Activated CD4-positive, alpha-beta T cell treated with anti-CD3 and anti-CD28 coated beads, Interleukin-2, amount 10 ng/mL, durations not matched to agents 7 days and 5 days (primary cell): ENCODE measurements at places on chromosomes 11 and 22.

DNA sequence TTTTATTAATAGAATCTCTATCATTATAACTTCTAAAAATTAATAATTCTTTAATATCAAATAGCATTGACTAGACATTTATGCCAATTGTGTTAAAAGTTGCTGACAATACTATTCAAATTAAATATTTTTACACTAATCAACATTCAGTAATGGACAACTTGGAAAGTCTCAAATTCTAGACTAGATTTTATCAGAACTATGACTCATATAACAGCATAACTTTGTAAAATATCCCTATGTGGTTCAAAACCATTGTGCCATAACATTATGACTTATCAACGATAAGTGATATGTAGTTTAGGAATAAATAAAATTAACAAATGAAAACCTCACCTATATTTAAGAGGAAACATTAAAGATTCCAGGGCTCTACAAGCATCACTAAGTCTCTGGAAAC lies 291.8 kb downstream of the SBF2 start:
- H3K27me3 ChIP-seq: no peaks in the 10 kb centered on the region
- no peaks in the 10 kb centered on the region for H3K36me3 ChIP-seq
- H3K4me3 ChIP-seq: no peak overlapping the region
- no peak overlapping the region for H3K27ac ChIP-seq
- DNase-seq: no peak

DNA sequence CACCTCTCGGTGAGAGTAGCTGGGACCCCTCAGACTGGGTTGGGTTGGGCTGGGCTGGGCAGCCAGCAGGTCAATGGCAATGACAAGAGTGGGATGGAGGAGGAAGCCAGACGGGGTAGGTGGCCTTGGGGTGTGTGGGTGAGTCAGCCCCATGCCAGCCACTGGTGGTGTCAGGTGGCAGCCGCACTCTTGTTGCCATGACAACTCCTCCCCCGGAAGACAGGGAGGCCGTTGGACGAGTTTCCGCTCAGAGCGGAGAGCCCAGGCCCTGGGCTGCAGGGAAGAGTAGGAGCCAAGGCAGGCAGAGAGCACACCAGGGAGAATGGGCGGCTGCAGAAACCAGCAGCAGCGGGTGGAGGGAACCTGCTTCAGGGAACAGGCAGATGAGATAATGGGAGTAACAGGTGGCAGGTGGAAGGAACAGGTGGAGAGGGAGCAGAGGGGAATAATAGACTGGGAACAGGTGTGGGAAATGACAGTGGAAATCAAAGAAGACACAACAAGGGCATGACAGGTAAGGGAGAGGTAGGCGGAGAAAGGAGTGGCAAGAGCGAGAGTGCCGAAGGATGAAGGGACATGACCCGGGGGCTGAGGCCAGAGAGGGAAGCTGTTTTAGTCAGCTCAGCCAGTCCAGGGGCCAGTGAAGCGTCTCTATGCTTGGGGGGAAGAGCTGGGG lies 8.7 kb downstream of the SPTBN2 start:
- peak overlapping the region; percentile 52 for H3K27ac ChIP-seq
- H3K4me3 ChIP-seq: peak overlapping the region; percentile 26
- DNase-seq: peak; percentile 60
- peaks cover 16% of the 10 kb centered on the region for H3K4me1 ChIP-seq
- no peaks in the 10 kb centered on the region for H3K36me3 ChIP-seq

DNA sequence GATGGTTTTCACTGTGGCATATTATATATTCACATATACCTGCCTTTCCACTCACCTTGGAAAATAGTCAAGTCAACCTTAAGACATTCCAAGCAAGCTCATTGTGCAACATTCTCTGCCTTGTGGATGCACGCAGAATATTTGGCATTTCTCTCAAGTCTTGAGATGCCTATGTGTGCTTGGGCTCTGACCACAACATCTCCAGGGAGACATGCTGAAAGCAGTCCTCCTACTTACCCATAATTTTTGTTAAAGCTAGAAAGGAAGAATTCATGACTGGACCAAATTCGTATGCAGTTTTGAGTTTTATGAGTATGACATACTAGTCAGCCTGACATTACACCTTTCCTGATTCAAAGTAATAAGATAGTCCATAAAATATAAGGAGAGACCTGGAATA lies 684.0 kb downstream of the OPCML start:
- H3K36me3 ChIP-seq: no peaks in the 10 kb centered on the region
- no peak for DNase-seq
- no peaks in the 10 kb centered on the region for H3K4me1 ChIP-seq
- H3K27ac ChIP-seq: no peak overlapping the region

- DNase-seq: no peak
- no peak overlapping the region for H3K4me3 ChIP-seq
- peak overlapping the region; percentile 82 for H3K27ac ChIP-seq
- H3K36me3 ChIP-seq: no peaks in the 10 kb centered on the region
Observed at GRCh38 chr11:117827521-117828511, 3.3 kb upstream of the FXYD2 start.

GRCh38 chr11:15688351-15688792 lies 573.6 kb downstream of the INSC start:
- no peaks in the 10 kb centered on the region for H3K36me3 ChIP-seq
- no peak for DNase-seq
- no peaks in the 10 kb centered on the region for H3K27me3 ChIP-seq
- H3K4me1 ChIP-seq: no peaks in the 10 kb centered on the region

DNA sequence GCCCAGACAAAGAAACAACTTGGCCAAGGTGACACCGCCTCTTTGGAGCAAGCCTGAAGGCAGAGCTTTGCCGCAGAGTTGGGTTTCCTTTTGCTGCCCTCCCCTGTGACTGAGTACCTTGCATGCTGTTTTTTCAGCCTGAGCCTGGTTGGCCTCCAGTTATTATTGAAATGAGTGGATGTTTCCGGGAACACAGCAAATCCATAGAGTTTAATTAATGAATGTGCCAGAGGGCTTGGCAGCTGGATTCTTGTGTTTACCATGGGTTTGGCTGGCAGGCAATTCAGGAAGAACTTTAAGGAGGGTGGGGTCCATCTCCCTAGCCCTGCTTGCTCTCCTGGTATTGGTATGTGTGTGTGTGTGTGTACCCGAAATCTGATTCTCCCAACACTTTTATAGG lies 65.6 kb upstream of the CRYBB3 start:
- H3K27me3 ChIP-seq: no peaks in the 10 kb centered on the region
- peaks cover 27% of the 10 kb centered on the region for H3K36me3 ChIP-seq
- H3K4me3 ChIP-seq: no peak overlapping the region
